ENCODE measurements at places on chromosomes 11 and 22.

GRCh38 chr11:113721462-113722066 lies 15.5 kb upstream of the TMPRSS5 start:
- no peak for DNase-seq

DNA sequence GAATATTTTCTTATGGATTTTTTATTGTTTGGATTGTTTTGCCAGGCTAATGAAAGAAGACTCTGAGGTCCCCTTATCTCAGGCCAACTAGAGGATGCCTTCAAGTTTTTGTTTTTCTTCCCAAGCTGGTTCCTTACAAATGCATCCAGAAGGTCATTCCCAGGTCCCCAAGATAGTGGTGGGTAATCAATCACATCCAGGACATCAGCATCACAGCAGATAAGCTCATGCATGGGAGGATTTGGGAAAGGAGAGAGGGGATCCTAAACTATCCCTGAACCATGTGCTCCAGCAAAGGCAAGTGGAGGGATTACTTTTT lies 20.7 kb downstream of the FZD4 start:
- no peak for DNase-seq

DNA sequence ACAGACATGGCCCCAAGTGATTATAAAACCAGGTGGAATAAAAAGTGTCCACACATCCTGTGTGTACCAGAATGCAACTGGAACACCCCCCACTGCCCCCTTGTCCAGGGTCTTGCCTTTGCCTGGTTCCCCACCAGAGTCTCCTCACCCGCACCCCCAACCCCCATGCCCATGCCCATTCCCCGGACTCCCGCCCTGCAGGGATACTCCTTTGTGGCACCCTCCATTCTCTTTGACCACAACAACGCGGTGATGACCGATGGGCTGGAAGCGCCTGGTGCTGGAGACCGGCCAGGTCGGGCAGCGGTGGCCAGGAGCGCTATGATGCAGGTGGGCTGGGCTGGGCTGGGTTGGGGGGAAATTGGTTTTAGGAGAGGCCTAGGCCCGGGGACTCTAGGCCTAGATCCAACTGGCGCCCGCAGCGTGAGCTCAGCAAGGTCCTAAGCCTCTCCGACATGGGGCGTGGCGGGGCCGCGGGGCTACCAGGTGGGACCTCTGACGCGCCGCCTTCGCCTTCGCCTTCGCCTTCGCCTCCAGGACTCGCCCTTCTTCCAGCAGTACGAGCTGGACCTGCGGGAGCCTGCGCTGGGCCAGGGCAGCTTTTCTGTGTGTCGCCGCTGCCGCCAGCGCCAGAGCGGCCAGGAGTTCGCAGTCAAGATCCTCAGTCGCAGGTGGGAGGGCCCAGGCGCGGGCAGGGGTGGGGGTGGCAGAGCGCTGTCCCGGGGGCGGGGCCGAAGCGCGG lies 9.1 kb downstream of the RPS6KA4 start:
- DNase-seq: no peak

DNA sequence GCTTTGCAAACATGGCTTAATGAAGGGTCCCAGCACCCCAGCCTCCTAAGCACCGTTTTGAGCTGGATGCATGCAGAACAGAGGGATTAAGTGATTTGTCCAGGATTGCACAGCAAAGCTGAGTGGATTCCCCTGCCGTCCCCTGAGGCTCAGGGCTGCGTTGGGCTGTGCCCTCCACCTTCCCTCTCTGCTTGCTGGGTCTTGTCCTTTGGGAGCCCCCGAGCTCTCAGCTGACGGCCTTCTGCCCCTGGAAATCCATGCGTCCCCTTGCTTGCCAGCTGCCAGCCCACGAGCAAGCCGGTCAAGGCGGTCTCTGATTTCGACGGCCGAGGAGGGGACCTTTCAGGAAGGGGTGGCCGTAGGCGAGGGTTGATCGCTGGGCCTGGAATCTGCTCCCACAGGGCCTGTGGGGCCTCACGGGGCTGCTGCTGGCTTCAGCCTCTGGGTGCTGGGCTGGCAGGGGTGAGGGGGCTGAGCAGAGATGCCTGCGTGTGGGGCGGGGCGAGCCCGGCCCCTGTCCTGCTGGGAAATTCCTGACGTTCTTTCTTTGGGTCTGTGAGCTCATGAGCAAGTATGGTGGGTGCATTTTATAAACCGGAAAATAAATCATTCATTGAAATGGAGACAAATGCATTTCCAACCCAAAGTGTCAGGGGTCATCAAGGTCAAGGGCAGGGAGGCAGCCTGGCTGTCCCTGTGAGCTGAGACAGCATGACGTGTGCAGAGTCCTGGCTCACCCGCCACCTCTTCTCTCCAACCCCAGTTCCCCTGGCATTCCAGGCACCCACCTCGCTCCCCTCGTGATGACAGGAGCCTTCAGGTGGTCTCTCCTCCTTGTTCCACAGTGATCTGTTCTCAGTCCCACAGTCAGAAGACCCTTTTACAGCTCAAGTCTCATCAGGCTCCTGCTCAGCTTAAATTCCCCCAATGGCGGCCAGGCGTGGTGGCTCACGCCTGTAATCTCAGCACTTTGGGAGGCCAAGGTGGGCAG lies 28.1 kb downstream of the FGF4 start:
- DNase-seq: no peak

DNA sequence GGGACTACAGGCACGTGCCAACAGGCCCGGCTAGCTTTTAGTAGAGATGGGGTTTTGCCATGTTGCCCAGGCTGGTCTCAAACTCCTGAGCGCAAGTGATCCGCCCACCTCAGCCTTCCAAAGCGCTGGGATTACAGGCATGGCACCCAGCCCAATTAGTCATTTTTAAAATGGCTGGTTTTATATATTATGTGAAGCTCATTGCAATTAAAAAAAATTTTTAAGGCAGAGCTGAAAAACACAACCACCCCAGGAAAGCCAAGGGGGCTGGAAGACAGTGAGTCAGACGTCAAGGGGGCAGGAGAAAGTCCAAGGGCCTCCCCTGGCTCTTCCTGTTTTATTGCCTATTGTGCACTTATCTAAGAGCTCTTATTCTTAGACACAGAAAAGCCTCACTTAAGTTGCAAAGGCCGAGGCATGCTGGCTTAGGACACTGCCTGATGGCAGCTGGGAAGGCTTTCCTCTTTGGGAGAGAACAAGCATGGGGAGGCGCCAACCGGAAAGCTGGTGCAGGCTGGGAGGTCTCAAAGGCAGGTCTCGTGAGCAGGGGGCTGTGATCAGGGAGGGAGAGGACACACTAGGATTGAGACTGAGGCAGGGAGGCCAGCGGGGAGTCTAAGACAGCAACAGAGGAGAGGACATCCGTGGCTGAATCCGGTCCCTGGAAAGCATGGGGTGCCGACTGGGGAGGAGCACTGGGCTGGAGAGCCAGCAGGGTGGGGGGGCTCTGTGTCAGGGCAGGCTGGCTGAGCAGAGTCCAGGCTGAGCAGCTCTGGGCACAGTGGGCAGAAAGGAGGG lies 11.1 kb upstream of the OSM start:
- DNase-seq: no peak

- DNase-seq: no peak
These were observed 11.1 kb downstream of the MS4A8 start for GRCh38 chr11:60710482-60710881.

GRCh38 chr11:102493524-102493923 lies 37.0 kb downstream of the MMP7 start:
- no peak for DNase-seq

- no peak for DNase-seq
These were observed 3.6 kb downstream of the HPS4 start for GRCh38 chr22:26479792-26480610.

- DNase-seq: no peak
These were observed 39.7 kb upstream of the SLC6A5 start for GRCh38 chr11:20559523-20560300.

GRCh38 chr22:24496661-24497060 lies 1.5 kb downstream of the UPB1 start:
- no peak for DNase-seq

- DNase-seq: no peak
These were observed 539.3 kb downstream of the OPCML start for GRCh38 chr11:132992838-132993631.

GRCh38 chr11:32796425-32796824 lies 2.0 kb upstream of the CCDC73 start:
- DNase-seq: no peak
